DMS153 (cell line): ENCODE measurements at places on chromosomes 3 and 15.

DNA sequence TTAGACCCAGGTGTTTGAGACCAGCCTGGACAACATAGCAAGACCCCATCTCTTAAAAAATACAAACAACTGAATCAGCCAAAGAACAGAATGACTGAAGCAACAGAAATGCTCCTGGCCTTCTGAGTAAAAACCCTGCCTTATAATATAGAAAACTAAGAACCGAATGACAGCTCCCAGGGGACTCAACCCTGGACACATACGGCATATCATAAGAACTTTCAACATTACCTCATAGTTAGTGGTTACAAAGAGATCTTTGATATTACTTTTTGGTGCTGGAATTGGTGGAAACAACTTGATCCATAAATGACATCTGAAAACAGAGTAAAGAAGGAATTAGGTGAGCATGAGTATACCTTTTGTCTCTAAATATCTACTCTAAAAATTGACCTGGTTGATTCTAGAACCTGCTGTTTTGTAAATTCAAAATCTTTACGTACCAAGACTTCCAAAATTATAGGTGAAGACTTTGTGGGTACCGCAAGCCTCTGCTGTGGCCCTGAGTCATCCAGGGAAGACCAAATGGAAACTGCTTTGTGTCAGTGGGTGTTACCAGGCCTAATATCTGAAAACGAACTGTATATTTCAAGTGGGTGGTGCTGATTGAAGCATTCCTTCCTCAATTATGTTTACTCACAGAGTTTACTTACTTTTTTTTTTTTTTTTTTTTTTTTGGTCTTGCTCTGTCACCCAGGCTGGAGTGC lies 35.5 kb downstream of the IL5RA start:
- DNase-seq = no peak

- no peak for DNase-seq
These were observed 399.8 kb downstream of the SHQ1 start for GRCh38 chr3:72448375-72448823.

- no peak for DNase-seq
These were observed 32.5 kb upstream of the ZNF445 start for GRCh38 chr3:44510000-44510368.

- DNase-seq = no peak
These were observed 106.8 kb upstream of the SLC2A2 start for GRCh38 chr3:171133337-171133736.

DNA sequence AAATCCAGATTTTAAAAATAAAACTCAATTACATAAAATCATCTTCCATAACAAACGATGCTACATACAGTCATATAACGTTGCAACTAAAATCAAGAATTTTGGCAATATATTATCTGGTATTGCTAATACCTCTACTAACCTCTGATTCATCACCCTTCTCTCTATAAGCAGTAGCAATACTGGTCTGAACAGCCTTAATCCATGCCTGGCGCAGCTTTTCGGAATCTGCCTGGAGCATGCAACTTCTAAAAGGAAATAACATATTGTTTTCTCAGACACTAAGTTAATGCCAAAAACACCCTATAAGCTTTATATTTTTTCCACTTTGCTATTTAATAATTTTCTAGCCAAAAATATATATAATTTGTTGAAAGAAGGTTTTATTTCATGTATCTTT lies 35.4 kb upstream of the XXYLT1 start:
- no peak for DNase-seq

- DNase-seq = no peak
These were observed 1.4 kb downstream of the PAQR5 start for GRCh38 chr15:69299943-69300588.

- peak; percentile 52 for DNase-seq
These were observed 129.8 kb downstream of the PPM1L start for GRCh38 chr3:160885791-160886286.

- DNase-seq = no peak
These were observed 29.3 kb upstream of the MAGEF1 start for GRCh38 chr3:184741259-184741556.

GRCh38 chr3:79845546-79845945 lies 77.7 kb upstream of the ROBO1 start:
- DNase-seq = no peak

GRCh38 chr3:49869525-49870126 lies at the start of gene CAMKV:
CAMKV (minus strand) TSS chr3:49869906; CDS start chr3:49862388, 7,518 bp downstream.
- DNase-seq = no peak

DNA sequence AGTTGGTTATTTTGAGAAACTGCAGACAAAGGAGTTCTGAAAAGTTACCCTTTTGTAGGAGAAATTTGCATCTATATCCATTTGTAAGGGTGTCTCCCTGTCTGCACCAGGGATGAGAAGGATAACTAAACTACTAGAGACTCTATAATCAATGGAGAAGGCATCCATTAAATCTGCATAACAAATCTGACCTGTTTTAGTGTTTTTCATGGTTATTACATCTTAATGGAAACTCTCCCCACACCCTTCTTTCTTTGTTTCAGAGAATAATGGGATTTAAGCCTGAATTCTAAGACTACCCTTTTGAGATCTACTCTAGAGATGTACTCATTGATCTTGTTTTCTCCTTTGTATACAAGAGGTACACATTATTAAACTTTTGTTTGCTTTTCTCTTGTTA lies 82.0 kb upstream of the DAZL start:
- DNase-seq = no peak

DNA sequence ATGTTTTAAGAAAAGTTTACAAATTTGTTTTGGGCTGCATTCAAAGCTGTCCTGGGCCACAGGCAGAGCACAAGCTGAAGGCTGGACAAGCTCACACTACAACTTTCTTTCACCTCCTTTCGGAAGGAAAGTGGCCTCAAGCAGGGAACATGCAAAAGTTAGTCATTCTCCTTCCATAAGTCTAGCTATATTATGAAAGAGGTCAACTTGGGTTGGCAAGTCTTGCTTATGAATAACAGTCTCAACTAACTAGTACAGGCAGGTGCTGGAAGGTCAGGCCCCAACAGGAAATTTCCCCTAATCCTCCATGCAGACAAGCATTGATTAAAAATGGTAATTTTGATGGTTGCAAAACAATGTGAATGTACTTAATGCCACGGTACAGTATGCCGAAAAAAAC lies 69.4 kb downstream of the OSBPL10 start:
- DNase-seq = no peak

DNA sequence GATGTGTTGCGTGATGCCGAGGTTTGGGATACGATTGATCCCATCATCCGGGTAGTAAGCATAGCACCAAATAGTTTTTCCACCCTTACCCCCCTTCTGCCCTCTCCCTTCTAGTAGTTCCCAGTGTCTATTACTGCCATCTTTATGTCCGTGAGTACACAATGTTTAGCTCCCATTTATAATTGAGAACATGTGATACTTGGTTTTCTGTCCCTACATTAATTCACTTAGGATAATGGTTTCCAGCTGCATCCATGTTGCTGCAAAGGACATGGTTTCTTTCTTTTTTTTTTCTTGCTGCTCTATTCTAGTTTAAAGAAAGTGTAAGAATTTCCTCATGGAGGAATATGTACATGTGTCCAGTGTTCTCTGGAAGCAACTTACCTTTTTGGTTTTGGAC lies 51.8 kb downstream of the NSUN3 start:
- no peak for DNase-seq

- no peak for DNase-seq
These were observed 38.3 kb downstream of the PDE8A start for GRCh38 chr15:85019815-85020590.

DNA sequence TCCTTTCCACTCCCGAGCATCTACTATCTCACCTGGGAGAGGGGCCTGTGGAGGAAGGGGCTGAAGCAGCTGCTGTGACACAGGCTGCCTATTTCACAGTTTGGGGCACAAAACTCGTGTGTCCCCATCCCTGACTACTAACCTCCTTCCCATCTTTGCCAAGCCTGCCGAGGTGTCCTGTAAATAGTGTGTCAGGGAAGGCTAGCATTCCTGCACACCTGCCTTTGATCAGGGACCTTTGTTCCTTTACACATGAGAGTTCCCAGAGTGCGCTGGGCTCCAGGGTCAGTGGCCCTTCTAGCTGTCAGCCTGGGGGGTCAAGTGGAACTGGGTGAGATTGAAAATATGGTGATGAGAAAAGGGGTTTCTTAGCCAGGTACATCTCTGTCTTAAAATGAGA lies 13.0 kb upstream of the TF start:
- DNase-seq = no peak

DNA sequence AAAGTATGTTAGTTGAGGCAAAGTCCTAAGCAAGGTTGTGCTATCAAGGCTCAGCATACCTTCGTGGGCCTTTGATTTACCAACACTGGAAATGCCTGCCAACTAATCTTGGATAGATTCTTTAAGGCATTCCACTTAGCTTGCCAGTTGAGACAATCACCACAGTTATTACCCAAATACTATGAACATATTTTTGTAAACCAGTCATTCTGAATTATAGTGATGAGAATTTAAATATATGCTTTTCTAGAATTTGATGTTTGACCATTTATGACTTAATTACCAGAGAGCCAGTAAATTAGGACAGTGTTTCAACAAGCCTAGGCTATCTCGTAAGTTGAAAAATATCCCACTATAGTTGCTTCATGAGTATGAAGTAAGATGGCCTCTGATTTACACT lies 15.5 kb downstream of the TRIM59 start:
- DNase-seq = no peak

GRCh38 chr3:120821426-120821825 lies 78.9 kb downstream of the GTF2E1 start:
- DNase-seq = no peak

DNA sequence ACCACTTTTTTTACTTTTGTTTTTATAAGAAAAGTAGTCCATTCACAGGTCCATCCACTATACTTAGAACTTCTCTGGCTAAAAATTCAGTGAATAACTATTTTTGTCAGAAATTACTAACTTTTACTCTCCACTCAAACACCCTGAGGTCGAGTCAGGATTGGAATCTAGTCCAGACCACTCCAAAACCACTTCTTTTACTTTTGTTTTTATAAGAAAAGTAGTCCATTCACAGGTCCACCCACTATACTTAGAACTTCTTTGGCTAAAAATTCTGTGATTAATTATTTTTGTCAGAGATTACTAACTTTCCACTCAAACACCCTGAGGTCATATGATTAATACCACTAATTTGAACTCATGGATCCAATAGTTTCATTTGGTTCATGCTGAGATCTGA lies 239.4 kb downstream of the RORA start:
- DNase-seq = no peak
